ENCODE measurements at places on chromosomes 3 and 15. TPM values are rescaled to one million over a fixed set of nuclear protein-coding genes. Genes with fewer than 3 reads are reported as not detected.

GRCh38 chr3:66336333-66336766 lies 115.5 kb downstream of the SLC25A26 start:
- peak; percentile 34 for DNase-seq

Gene A4GNT
- not detected for total RNA-seq

Gene SLC6A20
- not detected for total RNA-seq

DNA sequence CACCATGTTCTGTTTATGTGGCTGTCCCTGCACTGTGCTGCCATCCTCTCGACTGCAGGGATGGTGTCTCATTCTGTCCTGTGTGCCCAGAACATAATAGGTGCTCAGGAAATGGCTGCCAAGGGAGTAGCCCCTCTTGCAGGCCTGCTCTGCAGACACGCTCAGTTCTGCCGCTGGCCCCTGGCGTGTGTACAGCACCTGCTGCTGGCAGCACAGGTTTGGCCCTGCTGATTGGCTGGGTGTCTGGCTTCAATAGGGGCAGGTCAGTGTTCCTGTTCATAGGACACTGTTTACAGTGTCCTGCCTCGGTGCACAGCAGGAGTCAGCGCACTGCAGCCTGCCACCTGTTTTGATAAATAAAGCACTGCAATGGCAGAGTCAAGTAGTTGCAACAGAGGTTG lies 146.9 kb downstream of the DNAJB8 start:
- DNase-seq: no peak

Gene FES
- 26.1 TPM for total RNA-seq

DNA sequence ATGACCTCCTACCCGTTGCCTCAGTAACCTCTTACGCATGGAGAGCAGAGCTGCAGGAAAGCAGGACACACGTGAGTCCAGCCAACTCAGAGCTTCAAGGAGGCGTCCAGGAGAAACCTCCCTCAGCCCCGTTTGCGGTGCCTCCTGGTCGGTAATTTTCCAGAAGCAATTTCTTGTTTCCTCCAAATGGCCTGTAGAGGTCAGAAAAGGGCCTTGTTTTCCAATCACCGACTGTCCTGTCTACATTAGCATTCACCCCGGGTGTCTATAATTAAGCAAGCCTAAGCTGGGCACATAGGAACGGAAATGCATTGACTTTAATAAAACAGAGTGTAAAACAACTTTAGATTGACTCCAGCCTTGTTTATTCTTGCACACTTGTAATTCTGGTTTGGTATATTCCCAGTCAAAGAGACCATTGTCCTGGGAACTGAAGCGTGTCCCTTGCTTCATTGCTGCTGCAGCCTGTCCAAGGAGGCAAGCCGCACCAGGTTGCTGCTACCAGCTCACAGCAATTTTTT lies 836.2 kb downstream of the AGBL1 start:
- peak; percentile 52 for DNase-seq

DNA sequence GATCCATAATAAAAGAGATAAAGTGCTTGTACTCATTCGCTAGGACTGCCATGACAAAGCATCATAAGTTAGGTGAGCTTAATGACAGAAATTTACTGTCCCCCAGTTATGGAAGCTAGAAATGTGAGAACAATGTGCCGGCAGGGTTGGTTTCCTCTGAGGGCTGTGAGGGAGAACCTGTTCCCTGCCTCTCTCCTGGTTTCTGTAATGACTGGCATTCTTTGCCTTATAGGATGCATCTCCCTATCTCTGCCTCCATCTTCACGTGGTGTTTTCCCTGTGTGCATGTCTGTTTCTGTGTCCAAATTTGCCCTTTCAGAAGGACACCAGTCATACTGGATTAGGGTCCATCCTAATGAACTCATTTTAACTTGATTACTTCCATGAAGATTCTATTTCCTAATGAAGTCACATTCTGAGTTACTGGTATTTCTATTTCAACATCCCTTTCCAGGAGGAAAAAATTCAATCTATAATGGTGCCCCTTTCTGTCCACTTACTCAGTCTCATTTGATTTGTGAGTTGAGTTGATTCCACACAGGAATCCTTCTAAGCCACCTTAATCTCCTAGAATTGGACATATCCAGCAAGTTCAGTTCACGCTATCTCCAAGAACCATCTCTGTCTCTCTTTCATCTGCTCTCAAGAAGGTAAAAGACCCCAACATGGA lies 71.2 kb upstream of the LIPC start:
- DNase-seq: peak; percentile 77

DNA sequence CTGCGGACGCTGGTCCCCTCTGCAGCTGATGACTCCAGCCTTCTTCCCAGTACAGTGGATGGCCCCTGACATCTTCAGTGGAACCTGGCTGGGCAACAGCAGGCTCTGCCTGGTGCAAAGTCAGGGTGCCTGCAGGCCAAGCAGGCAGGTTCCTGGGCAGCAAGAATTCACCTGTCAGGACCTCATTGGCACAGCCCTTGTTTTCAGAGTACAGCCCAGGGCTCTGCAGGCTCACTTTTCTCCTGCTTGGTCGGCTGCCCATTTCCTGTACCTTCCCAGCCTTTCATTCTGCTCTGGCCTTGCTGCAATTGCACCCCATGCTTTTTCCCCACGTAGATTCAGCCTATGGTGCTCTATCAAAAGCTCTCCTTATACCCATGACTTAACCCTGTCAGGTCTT lies 56.0 kb downstream of the LRTM1 start:
- no peak for DNase-seq

- peak; percentile 14 for DNase-seq
Observed at GRCh38 chr15:52005748-52006701, 13.0 kb upstream of the MAPK6 start.

GRCh38 chr15:31402003-31402402 lies 75.4 kb downstream of the KLF13 start:
- no peak for DNase-seq

Gene RARRES1
- total RNA-seq: 6.4 TPM

Gene LDHAL6B
- total RNA-seq: not detected

- peak; percentile 92 for DNase-seq
Observed at GRCh38 chr3:197352382-197352781, 54.0 kb upstream of the DLG1 start.

DNA sequence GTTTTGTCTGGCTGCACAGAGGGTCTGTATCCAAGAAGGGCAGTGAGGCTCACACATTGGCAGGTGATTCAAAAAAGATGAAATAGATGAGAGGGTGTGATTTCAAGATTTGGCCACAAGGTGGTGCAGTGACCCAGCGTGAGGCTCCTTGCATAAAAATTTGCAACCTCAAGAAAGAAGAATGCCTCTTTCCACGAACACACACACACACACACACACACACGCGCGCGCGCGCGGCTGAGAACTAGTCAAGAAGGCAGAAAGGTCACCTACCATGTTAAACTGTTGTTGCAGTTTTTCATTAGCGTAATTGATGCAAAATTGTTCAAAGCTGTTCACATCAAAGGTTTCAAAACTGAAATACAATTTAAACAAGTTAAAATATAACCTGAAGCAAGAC lies 39.2 kb downstream of the MYO5C start:
- DNase-seq: peak; percentile 80

- DNase-seq: no peak
Observed at GRCh38 chr15:55461447-55461846, 46.6 kb downstream of the DNAAF4 start.

Gene GPR15
- total RNA-seq: not detected

DNA sequence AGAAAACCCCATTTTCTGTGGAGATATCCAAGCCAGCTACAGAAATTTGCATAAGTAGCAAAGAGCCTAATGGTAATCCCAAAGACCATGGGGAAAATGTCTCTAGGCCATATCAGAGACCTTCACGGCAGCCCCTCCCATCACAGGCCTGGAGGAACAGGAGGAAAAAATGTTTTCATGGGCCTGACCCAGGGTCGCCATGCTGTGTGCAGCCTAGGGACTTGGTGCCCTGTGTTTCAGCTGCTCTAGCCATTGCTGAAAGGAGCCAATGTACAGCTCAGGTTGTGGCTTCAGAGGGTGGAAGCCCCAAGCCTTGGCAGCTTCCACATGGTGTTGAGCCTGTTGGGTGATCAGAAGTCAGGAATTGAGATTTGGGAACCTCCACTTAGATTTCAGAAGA lies 1150.7 kb downstream of the OTOL1 start:
- no peak for DNase-seq

GRCh38 chr15:101201411-101202174 lies 50.3 kb downstream of the CHSY1 start:
- peak; percentile 98 for DNase-seq

Gene GABRR3
- total RNA-seq: not detected

GRCh38 chr15:23402544-23402943 lies 44.5 kb downstream of the GOLGA6L2 start:
- DNase-seq: no peak

DNA sequence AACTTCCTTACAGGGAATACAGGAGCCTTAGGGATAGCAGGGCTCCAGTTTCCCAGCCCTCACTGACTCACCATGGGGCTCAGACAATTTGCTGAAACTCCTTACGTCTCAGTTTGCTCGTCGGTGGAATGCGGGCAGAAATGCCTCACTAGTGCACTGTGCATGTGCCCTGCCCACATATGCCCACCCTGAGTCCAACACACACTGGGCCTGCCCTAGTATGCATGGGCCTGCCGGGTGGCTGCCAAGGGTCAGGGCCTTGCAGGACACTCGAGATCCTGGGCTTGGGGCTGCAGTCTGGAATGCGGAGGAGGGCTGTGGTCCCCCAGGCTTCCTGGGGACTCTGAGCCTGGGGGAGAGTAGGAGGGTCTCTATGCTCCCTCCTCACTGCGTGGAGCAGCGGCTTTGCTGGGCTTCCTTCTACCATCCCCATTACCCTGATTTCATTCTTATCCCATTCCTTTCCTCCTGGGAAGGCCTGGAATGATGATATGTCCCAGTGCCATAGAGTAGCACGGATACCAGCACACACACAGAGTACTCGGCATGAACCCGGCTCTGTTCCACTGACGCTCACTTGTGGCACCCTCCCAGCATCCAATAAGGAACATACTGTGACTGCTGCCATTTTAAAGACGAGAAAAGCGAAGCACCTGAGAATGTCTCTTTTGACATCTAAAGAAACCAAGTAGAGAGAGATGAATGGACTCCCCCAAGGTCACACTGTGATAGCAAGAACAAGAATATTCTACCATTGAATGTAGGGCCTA lies 124.2 kb downstream of the ASB7 start:
- DNase-seq: no peak

- DNase-seq: no peak
Observed at GRCh38 chr15:72183781-72184164, 13.8 kb downstream of the GRAMD2A start.

Data from fibroblast of villous mesenchyme (primary cell).